Pulmonary artery endothelial cell (primary cell): ENCODE measurements at places on chromosomes 13 and 19. TPM values are rescaled to one million over a fixed set of nuclear protein-coding genes. Genes with fewer than 3 reads are reported as not detected.

The PCP2 gene
- total RNA-seq = not detected in 2 replicates

The CDADC1 gene
- 2.7 and 4.7 TPM in 2 replicates for total RNA-seq

The ATCAY gene
- not detected in 2 replicates for total RNA-seq

The ARRDC2 gene
- 10.3 and 15.5 TPM in 2 replicates for total RNA-seq

The SIGLECL1 gene
- not detected in 2 replicates for total RNA-seq

The GNG7 gene
- 0.11 and 0.20 TPM in 2 replicates for total RNA-seq

The SEMA6B gene
- total RNA-seq = 92.9 and 107 TPM in 2 replicates

The MYH14 gene
- 0.07 TPM in 1 of 2 replicates, not detected in the other for total RNA-seq

The CCDC70 gene
- total RNA-seq = 0.07 TPM in 1 of 2 replicates, not detected in the other

The GPR12 gene
- not detected in 2 replicates for total RNA-seq

The NXNL1 gene
- total RNA-seq = not detected in 2 replicates

The ZNF98 gene
- not detected in 2 replicates for total RNA-seq

The CEACAM7 gene
- total RNA-seq = not detected in 2 replicates

The KLK7 gene
- not detected in 2 replicates for total RNA-seq

The POMP gene
- total RNA-seq = 95.2 and 113 TPM in 2 replicates

The TSHZ3 gene
- 1.5 and 3.0 TPM in 2 replicates for total RNA-seq

The CEACAM4 gene
- total RNA-seq = not detected in 2 replicates

The RNF225 gene
- 0.18 TPM in 1 of 2 replicates, not detected in the other for total RNA-seq

The CNN1 gene
- total RNA-seq = 0.07 and 0.35 TPM in 2 replicates

The NUDT15 gene
- 25.3 and 42.6 TPM in 2 replicates for total RNA-seq

The ZNF835 gene
- total RNA-seq = 0.07 and 0.78 TPM in 2 replicates
